H1 (cell line): ENCODE measurements at places on chromosomes 12 and 14.
A peak's percentile ranks its signal among the peaks of the same experiment; 100 is the strongest.

DNA sequence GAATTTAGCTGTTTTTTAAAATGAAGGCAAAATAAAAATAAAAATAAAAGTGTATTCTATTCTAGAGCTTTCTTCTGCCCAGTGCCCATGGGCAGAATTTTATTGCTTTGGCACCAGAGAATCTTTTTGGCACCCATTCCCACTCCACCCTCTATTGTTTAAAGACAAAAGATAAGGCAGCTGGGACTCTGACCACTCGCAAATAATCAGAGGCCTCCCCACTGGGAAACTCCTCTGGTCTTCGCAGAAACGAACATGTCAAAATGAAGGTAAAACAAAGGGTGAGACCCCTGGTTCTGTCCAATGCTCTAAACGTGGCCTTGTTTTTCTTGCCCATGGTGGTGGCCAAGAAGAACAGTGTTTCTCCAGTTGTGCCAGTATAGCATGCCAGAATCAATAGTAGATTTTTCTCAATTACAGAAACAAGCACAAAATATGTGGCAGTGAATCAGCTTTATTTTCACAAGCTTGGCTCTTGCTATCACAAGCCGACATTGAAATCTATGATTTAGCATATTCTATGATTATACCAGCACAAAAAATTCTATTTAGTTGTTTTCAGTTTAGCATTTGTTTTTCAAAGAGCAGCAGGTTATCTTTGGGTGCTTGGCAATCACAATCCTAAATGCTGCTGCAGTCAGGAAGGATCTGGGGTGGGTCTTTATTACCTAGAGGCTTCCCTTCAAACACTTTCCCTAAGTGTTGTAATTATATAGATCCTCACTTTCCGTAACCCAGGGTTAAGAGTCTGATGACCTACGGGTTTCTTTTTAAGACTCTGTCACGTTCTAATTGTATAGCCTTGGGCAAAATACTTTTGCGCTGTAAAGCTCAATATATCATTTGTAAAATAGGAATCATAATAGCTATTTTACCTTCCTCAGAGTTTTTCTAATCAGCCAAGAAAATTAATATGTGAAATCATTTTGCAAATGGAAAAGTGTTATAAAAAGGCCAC lies 50.5 kb downstream of the KITLG start:
- no peaks in the 10 kb centered on the region for H3K27me3 ChIP-seq
- H3K4me1 ChIP-seq: peaks cover 3% of the 10 kb centered on the region; the same call in 1 of the 2 replicates
- no peak overlapping the region for H3K4me3 ChIP-seq
- H3K36me3 ChIP-seq: no peaks in the 10 kb centered on the region

GRCh38 chr12:92003701-92004100 lies 141.9 kb downstream of the BTG1 start:
- no peaks in the 10 kb centered on the region for H3K27me3 ChIP-seq
- H3K4me3 ChIP-seq: no peak overlapping the region
- H3K4me1 ChIP-seq: peaks cover 2% of the 10 kb centered on the region; the same call in 1 of the 2 replicates
- H3K36me3 ChIP-seq: no peaks in the 10 kb centered on the region

DNA sequence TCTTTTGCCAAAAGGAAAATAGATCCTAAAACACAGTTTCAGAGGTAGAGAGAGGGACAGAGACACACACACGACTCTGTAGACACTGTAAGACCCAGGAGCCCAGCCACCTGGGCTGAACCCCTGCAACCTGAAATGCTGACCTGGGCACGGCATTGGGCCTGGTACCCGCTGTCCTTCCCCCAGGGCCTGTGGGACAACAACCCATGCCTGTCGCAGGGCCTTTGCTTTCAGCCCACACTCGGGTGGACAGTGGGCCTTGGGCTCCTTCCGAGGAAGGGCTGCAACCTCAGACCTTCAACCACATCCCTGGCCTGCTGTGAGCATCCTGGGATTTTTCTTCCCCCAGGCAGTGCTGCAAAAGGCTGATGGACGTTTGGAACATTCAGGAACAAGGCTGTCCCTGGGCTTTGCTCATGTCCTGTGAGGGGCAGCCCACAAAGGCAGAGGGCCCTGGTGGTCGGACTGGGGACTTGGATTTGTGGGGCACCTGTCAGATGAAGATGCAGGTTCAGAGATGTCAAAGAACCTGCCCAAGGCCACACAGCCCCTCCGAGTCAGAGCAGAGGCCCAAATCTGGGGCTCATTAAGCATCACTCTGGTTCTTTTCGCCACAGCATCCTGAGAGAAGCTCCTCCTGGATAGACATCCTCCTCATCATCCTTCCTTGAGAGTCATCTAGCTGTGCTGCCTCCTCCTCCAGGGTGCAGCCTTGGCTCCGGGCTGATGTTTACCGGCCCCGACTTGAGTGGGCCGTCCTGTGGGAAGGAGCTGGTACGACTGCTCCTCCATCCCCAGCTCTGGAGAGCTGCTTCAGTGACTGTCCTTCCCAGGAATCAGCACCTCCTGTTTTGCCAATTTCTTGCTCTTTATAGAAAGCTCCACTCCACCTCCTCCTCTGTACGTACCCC lies 32.7 kb downstream of the CCDC92 start:
- H3K27ac ChIP-seq: no peak overlapping the region
- no peak for DNase-seq
- H3K4me1 ChIP-seq: no peaks in the 10 kb centered on the region
- H3K27me3 ChIP-seq: no peaks in the 10 kb centered on the region
- no peaks in the 10 kb centered on the region for H3K36me3 ChIP-seq

GRCh38 chr14:105012171-105012985 lies 8.5 kb downstream of the CDCA4 start:
- H3K27me3 ChIP-seq: no peaks in the 10 kb centered on the region
- H3K4me3 ChIP-seq: no peak overlapping the region
- H3K36me3 ChIP-seq: peaks cover 30% of the 10 kb centered on the region
- no peak overlapping the region; the same call in 1 of the 2 replicates for H3K27ac ChIP-seq
- no peak for DNase-seq

DNA sequence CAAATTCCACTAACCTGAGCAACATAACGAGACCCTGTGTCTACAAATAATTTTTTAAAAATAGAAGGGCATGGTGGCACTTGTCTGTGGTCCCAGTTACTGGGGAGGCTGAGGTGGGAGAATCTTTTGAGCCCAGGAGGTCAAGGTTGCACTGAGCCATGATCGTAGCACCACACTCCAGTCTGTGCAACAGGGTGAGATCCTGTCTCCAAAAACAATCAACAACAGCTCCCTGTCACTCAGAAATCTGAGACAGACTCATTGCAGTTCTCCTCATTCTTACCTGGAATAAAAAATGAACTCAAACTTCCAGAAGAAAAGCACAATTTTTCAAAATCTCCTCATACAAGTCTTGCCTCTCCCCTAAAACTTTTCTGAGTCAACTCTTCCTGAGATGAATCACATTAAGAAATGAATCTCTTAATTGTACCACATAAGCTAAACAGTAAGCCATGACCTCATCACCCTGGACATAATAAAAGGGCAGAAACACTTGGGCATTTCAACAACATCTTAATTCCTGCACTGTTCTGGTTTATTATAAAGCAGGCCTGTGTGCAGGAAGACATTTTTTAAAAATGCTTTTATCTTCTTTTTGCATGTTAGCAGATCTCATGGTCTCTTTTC lies 214.3 kb upstream of the CDKN3 start:
- H3K27ac ChIP-seq: no peak overlapping the region
- no peak for DNase-seq

DNA sequence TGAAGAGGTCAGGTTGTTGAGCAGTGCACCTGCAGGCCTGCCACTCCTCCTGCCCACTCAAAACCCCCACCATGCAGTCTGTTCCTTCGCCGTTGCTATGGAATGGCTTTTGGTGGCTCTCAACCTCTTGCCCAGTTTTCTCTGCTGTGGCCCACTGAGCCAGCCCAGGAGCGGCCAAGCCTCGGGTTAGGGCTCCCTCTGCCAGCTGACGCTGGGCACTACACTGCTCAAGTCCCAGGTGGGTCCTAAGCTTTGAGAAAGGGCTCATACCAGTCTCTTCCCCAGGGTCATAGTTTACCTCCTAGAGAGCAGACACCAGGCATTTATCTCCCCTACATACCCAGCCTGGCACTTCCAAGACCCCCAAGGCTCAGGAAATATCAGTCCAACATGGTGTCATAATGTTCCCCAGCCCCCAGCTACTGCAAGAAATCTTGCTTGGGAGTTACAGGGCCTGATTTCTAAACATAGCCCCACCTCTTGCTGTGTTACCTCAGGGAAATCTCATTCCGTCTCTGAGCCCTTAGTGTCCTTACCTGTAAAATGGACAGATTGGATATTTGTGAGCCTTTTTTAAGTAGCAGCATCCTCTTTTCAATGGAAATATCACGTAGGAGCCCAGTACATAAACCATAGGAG lies 59.4 kb downstream of the TSPAN11 start:
- H3K36me3 ChIP-seq: no peaks in the 10 kb centered on the region
- no peak overlapping the region for H3K4me3 ChIP-seq
- H3K27me3 ChIP-seq: no peaks in the 10 kb centered on the region
- H3K27ac ChIP-seq: no peak overlapping the region

DNA sequence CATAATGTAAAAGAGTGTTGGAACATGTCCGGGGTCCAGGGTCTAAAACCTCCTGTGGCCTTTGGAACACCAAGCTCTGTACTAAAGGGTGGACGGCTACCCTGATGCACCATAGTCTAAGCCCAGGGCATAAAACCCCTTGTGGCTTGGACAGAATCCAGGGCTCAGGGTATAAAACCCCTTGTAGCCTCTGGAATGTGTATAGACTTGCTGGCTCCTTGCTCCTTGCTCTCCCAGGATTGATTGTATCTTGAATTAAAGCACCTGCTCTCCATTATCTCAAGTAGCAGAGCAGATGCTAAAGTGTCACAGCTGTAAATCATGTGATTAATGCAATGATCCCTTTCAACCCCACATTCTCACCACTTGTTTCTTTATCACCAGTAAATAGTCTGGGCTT lies 556.5 kb downstream of the LRFN5 start:
- H3K27me3 ChIP-seq: no peaks in the 10 kb centered on the region
- H3K36me3 ChIP-seq: no peaks in the 10 kb centered on the region
- H3K27ac ChIP-seq: no peak overlapping the region
- no peak overlapping the region for H3K4me3 ChIP-seq

DNA sequence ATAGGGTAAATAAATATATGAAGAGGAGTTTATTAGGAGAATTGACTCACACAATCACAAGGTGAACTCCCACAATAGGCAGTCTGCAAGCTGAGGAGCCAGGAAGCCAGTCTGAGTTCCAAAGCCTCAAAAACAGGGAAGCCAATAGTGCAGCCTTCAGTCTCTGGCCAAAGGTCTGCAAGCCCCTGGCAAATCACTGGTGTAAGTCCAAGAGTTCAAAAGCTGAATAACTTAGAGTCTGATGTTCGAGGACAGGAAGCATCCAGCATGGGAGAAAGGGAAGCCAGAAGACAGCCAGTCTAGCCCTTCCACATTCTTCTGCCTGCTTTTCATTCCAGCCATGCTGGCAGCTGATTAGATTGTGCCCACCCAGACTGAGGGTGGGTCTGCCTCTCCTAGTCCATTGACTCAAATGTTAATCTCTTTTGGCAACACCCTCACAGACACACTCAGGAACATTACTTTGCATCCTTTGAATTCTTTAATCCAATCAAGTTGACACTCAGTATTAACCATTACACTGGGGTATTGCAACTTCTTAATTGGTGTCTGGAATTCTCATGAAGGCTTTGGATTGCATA lies 736.5 kb upstream of the LMO3 start:
- H3K27ac ChIP-seq: no peak overlapping the region
- no peak for DNase-seq
- no peak overlapping the region for H3K4me3 ChIP-seq
- no peaks in the 10 kb centered on the region for H3K36me3 ChIP-seq
- no peaks in the 10 kb centered on the region for H3K27me3 ChIP-seq

- no peaks in the 10 kb centered on the region for H3K36me3 ChIP-seq
- H3K4me1 ChIP-seq: no peaks in the 10 kb centered on the region
- H3K27me3 ChIP-seq: no peaks in the 10 kb centered on the region
- no peak overlapping the region for H3K27ac ChIP-seq
- DNase-seq: no peak
Observed at GRCh38 chr12:21819678-21820077, 45.2 kb upstream of the KCNJ8 start.

DNA sequence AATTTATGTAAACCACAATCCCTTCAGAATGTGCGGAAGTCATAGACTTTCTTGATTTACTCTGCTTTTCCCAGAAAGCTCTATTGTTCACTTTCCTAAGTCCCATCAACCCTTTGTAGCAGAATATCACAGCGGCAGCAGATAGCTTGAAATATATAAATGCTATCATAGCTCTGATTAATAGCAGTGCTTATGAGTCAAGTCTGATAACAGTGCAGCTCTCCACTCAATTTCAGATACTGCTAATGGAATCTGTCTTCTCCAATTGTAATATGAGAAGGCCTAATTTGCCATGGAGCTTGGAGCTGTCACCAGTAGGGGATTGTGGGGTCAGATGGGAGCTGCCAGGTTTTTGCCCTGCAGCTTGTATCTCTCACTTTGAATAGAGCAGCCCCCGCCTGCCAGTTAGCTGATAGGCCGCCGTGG lies 10.9 kb downstream of the TMEM260 start:
- no peak overlapping the region for H3K4me3 ChIP-seq
- DNase-seq: no peak
- H3K4me1 ChIP-seq: no peaks in the 10 kb centered on the region
- no peaks in the 10 kb centered on the region for H3K27me3 ChIP-seq
- no peak overlapping the region for H3K27ac ChIP-seq

GRCh38 chr14:91059576-91060350 lies 678 bp downstream of the RPS6KA5 start:
- H3K27ac ChIP-seq: peak overlapping the region; percentile 96
- no peaks in the 10 kb centered on the region for H3K27me3 ChIP-seq
- DNase-seq: no peak

- no peaks in the 10 kb centered on the region for H3K36me3 ChIP-seq
- no peaks in the 10 kb centered on the region for H3K27me3 ChIP-seq
- H3K4me3 ChIP-seq: no peak overlapping the region
- no peak overlapping the region for H3K27ac ChIP-seq
- DNase-seq: no peak
Observed at GRCh38 chr12:4894019-4894418, 15.7 kb upstream of the KCNA1 start.

DNA sequence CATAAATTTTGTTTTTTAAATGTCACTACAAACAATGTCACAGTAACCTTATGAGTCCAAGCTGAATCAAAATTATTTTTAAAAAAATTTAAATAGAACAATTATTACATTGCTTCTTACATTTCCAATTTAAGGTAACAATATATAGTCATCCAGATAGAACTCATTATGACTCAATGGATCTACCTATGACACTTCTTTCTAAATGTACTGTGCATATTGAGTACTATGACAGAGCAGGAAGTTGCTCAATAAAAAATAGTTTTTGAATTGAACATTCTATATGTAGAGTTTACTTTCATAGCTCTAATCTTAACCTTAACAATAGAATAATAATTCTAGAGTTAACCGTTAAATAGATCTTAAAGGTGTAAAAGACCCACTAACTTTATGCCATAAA lies 44.4 kb upstream of the ALG10 start:
- DNase-seq: no peak
- no peaks in the 10 kb centered on the region for H3K27me3 ChIP-seq
- H3K27ac ChIP-seq: no peak overlapping the region
- H3K36me3 ChIP-seq: no peaks in the 10 kb centered on the region
